ENCODE measurements at places on chromosomes 6 and 20.

GRCh38 chr6:28490205-28490890 is 25.2 kb downstream of the GPX6 start:
- no peak for DNase-seq

- no peak for DNase-seq
These were observed 470.5 kb downstream of the COL12A1 start for GRCh38 chr6:74735304-74735703.

- no peak for DNase-seq
These were observed 238.9 kb downstream of the SLC24A3 start for GRCh38 chr20:19451231-19451922.

- DNase-seq, result no peak
These were observed 296.3 kb downstream of the OGFRL1 start for GRCh38 chr6:71584712-71585436.

DNA sequence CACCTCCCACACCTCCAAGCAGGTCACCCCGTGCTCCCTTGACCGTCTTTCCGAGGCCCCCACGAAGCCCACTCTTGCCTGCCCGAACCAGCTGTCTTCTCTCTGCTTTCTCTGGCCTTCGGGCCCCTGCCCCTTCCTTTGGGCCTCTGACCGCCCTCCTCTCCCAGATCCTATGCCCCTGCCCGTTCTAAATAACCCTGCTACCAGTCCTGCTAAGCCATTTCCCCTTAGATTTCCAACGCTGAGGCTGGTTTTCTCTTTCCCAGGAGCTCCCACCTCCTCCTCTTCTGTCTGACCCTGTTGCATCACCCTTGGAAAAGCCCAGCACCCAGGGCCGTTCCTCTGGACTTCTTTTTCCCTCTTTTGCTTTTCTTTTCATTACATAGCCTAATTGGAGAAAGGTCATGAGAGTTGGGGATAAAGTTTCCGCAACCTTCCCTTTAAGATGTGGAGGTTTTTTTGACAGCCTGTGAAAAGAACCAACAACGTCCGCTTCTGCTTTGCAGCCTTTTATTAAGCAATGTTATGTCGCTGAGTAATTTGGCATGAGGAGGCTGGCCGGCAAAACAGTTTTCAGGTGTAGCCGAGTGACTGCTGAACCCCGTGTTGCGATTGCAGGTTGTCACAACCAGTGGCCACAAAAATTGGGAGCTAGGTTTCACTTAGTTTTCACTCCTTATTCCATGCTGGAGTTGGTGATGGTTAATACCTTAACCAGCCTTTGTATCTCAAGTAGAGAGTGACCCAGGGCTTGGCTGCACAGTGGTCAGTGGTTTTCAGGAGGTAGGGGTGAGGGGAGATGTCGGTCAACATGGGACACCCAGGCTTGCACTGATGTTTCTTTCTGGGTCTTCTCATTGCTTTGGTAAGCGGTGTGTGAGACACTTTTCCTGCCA is 970 bp downstream of the BLTP3A start:
- DNase-seq, result no peak

- no peak for DNase-seq
These were observed 82.7 kb upstream of the CARMIL1 start for GRCh38 chr6:25196464-25196863.

DNA sequence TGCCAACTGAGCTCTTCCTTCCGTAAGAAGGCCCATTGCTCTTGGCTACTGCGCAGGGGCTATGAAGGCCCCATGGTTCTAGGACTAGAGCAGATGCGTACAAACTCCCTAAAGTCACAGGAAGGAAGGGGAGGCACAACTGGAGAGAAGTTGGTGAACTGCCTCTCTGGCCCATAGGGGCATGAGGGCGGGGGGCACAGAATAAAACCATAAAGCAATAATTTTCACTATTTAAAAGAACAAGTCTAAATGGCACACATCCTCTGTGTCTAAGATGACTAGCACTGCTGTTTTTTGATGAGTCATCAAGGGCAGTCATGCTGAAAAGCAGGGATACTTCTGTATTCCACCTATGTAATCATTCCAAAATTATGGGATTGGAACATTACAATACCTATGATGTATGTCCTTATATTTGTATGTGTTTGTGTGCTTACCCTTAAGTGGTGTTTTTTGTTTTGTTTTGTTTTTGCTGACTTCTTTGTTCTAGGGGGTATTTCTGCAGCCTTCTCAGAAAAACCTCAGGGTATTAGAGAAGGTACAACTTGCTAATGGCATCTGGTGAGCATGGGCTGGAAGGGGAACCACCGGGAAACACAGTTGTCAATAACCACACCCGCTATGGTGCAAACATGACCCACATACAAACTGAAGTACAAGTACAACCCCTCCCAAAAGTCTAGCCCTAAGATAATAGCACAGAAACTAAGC is 36.9 kb downstream of the B4GALT5 start:
- no peak for DNase-seq

DNA sequence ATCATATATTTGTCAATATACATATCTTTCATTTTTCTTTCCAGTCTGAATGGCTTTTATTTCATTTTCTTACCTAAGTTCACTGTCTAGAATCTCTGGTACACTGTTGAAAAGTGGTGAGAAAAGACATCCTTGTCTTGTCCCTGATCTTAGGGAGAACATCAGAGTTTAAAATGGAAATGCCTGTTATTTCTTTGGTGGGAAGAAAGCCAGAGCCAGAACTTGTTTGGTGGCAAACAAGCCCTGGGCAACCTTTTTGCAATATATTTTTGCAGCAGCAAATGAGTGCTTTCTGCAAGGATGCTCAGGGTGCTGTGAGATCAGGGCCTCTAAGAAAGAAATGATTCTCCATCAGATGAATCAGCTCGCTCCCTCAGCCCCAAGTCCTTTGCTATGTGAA is 156.6 kb downstream of the RALGAPA2 start:
- DNase-seq, result no peak

- DNase-seq, result no peak
These were observed 34.2 kb downstream of the CEP162 start for GRCh38 chr6:84193114-84193708.

GRCh38 chr6:73081955-73082354 is 143.3 kb downstream of the KHDC1L start:
- DNase-seq, result no peak

GRCh38 chr20:45283551-45284057 is 23.0 kb upstream of the RBPJL start:
- no peak for DNase-seq

DNA sequence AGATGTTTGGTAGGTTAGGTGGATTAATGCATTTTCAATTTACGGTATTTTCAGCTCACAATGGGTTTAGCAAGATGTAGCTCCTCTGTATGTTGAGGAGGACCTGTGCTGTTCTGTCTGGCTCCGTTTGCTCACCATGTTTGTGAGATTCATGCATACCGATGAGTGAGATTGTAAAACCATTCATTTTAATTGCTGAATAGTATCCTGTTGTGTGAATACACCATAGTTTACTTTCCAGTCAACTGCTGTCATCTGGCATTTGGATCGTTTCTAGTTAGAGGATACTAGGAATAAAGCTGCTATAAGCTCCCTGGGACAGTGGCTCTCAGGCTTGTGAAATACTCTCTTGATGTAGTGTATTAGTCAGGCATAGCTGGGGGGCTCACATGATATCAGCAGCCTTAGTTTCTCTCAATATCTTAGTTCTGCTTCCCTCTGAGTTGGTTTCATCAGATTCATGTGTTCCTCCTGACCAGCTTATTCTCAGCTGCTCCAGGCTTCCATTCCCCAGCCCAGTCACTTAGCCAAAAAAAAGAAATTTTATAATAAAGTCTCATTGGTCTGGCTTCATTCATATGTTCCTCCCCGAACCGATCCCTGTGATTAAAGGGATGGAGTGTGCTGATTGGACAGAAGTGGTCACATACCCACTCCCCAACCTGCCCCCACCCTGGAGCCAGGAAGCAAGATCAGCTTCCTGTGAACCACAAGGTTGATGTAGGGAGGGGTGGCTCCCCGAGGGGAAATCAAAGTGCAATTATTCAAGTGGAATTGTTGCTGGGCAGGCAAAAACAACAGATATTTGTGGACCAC is 10.9 kb upstream of the B4GALT5 start:
- no peak for DNase-seq

DNA sequence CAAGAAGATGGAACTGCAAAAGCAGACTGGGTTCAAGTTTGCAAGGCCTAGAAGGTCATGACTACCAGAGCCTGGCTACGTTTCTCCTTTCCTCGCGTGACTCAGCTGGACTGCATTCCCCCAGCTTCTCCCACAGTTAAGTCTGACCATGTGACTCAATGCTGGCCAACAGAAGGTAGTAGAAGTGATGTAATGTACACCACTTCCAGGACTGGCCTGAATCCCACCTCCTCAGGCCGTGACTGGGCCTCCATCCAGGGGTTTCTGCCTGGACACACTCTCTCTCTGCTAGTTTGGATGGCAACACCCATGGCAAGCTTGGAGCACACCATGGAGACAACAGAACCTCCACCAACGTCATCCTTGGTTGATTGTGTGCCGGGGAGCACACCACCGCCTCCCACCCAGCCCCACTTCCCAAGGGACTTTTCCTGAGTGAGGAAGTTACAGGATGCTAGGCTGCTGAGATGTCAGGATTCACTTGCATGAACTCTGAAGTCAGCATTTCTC is 112.0 kb upstream of the CDYL start:
- no peak for DNase-seq

DNA sequence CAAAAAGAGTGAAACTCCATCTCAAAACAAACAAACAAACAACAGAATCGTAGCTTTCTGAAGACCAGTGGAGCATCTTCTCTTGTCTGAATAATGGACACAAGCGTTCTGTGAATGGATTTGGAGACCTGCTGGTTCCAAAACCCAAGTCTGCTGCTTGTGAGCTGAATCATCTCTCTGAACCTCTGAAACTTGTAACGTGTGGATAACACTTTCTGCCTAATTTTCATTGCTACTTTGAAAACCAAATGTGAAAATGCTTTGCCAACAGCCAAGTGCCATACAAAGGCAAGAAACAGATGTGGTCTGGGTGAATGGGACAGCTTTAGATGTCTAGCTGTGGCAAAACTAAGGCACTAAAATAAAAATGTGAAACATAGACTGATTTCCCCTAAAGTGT is 44.3 kb downstream of the PHACTR1 start:
- no peak for DNase-seq

GRCh38 chr6:157380458-157380778 is 572 bp upstream of the ZDHHC14 start:
- DNase-seq, result no peak

DNA sequence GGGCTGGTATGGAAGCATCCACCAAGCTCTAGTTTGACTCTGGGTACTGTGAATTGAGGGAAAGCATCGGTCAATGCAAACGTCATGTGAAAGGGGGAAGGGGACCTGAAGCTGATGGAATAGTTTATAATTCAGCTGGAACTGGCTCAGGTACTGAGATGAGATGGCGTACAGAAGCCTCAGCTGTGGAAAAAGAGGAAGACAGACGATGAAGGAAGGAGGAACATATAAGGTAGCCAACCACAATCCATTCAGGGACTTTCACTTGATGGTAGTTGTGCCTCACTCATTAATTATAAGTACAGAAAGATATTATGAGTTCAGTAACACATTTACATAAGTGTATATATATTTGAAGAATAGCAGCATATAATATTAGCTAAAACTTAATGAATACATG is 2.7 kb downstream of the CALHM5 start:
- no peak for DNase-seq

DNA sequence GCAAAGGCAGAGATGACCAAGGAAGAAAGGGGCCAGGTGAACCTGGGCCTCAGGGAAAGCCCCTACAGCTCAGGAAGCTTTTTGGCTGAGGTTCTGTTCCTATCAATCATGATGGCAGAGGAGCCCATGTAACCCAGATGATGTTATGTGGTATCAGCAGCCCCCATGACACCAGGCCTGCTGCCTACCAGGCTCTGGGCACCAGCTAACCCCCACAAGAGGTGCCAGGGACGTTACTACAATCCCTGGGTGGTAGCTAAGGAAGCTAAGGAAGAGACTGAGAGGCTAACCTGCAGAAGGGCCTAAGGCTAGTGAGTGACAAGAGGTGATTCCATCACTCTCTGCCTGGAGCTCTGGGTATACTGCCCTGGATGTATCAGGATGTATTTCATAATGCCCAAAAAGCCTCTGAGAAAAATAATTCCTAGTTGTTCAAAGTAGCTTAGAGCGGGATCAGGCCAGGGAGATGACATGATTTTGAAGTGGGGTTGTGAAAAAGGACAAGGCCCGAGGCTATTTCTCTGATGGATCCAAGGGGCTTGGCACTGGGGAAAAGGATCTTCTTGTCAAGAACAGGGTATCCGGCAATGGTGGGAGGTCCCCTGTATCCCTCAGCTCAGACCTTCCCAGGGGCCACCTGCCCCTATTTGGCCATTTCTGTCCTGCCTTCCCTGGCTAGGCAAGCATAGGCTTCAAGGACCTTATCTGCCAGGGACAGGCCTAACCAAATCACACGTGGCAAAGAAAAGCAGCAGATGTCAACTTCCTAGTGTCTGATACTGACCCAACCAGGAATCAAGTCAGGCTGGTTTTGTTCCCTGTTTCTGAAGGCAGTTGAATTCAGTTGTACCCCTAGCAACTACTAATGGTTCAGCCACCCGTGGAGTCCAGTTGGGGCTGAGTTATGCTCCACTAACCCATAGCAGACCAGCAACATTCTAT is 41.3 kb downstream of the PANK2 start:
- DNase-seq, result no peak

DNA sequence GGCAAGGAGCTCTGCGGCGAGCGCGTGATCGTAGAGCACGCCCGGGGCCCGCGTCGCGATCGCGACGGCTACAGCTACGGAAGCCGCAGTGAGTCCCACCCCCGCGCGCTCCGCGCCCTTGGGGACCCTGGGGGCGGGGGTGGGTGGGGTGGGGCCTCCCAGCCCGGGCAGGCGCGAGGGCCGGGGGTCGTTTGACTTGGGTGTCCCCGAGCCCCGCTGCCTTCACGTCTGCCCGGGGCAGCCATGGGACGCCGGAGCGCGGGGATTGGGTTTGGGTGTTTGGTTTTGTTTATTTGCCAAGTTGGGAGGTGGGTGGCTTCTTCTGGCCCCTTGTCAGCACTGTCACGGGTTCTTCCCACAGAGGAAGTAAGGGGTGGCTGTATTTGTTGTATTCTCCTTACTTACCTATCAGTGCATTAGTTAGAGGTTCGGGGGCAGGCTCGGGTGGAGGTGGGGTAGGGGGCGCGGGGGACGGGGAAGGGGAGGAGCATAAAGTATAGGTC is 777 bp downstream of the SRSF6 start:
- DNase-seq, result no peak

- no peak for DNase-seq
These were observed 18.8 kb upstream of the NHSL1 start for GRCh38 chr6:138518054-138518453.

DNA sequence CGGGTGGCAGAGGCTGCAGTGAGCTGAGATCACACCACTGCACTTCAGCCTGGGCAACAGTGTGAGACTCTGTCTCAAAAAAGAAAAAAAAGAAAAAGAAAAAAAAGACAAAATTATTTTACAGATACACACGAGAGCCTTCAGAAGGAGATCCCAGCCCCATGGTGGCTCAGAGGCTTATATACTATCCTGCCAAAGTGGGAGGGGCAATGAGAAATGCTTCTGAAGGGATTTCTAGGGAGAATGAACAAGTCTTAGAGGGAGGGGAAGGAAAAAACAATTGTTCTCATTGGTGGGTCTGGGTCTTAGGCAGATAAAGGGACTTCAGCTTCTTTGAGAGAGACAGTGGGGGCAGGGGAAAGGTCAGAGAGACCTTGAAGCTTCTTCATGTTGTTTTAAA is 76.8 kb downstream of the BANF2 start:
- no peak for DNase-seq
